ENCODE measurements at places on chromosomes 1 and 21. TPM values are rescaled to one million over a fixed set of nuclear protein-coding genes. Genes with fewer than 3 reads are reported as not detected.
A peak's percentile ranks its signal among the peaks of the same experiment; 100 is the strongest.

DNA sequence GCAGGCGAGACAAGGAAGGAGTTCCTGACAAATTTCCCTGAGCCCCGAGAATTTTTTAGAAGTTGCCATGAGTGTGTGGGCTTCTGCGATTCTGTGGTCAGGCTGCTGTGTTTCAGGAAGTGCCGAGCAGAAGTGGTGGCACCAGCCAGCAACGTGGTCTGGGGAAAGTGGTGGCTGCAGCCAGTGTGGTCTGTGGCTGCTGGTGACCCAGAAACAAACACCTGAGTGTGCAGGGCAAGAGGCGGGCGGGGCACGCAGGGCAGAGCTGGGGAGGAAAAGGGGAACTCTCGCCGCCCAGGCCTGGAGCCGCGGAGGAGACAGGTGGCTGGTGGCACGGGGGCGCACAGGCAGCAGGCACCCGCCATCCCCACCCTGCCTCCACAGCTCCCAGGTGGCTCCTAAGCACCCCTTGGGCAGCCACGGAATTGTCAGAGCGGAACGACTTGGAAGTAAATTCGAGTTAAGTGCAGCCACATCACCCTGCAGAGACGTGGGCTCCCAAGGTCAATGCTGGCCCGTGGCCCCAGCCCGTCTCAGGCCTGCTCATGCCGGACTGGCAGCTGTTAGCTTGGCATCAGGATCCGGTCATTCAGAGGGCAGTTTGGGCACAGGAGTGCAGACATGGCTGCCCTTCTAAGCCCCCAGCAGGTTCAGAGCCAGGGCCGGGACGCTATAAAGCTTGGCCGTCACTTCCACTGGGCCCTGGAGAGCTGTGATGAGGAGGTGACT lies 25.1 kb downstream of the PRDM16 start:
- DNase-seq, result no peak

GRCh38 chr1:153566414-153567371 lies 1.0 kb upstream of the S100A2 start:
- DNase-seq, result peak; percentile 98

- no peak for DNase-seq
Measured at GRCh38 chr1:6357243-6357936, 36.2 kb downstream of the ACOT7 start.

DNA sequence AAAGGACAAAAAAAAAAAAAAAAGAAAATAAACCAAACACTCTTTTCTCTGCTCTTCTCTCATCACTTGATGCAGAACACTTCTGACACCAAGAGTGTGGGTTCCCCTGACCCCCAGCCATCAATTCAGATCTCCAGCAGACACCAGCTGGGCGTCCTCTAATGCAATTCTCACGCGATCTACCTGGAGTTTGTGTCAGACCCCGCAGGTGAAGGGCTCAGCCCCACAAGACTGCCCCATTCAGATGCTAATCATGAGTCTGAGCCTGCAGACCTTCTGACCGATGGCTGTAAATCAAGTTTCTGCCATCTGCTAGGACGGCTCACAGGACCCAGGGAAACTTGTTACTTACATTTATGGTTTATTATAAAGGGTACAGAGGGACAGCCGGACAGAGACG lies 133.6 kb upstream of the C1orf174 start:
- no peak for DNase-seq

- no peak for DNase-seq
Measured at GRCh38 chr1:46413596-46413985, 19.5 kb downstream of the FAAH start.

The TMEM82 gene
- not detected for total RNA-seq

DNA sequence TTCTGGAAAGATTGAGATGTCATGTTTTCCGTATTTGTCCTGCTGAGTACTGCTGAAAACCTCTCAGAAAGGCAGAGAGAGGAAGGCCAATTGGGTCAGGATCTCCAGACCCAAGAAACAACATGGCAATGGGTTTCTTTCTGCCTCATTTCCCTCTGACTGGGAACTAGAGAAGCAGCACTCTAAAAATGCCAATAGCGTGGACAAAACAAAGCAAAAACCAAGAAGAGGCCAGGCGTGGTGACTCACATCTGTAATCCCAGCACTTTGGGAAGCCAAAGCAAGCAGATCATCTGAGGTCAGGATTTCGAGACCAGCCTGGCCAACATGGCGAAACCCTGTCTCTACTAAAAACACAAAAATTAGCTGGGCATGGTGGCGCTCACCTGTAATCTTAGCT lies 18.3 kb downstream of the TNFRSF9 start:
- no peak for DNase-seq

DNA sequence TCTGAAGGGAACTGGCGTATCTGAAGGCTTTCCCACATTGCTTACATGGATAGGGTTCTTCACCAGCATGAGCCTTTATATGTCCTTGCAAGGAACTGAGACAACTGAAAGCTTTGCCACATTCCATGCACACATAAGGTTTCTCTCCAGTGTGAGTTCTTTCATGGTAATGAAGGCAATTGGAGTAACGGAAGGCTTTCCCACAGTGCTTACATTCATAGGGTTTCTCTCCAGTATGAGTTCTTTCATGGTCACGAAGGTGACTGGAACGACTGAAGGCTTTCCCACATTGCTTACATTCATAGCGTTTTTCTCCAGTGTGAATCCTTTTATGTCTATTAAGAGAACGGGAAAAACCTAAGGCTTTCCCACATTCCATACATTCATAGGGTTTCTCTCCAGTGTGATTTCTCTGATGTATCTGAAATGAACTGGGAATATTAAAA lies 15.0 kb downstream of the ZNF124 start:
- no peak for DNase-seq

GRCh38 chr1:72745413-72745812 lies 463.1 kb upstream of the NEGR1 start:
- no peak for DNase-seq

The C1orf141 gene
- not detected for total RNA-seq

- DNase-seq, result no peak
Measured at GRCh38 chr1:234235434-234235881, 137.8 kb upstream of the COA6 start.

DNA sequence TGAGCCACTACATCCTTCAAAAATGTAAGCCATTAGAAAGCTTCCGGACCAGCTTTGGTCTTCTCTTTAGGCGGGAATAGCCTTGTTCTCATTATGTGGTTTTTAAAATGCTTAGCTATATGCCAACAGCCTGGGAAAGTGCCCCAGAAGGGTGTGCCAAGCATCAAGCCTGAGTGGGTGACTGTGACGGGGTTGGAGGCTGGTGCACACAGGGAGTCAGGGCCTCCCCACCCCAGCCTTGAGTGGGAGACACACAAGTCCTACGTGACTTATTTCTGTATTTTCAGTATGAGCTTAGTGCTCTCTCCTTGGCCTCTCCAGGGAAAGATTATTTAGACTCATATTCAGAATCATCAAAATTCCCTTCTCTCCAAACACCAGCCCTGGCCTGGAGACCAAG lies 9.8 kb downstream of the UBASH3A start:
- DNase-seq, result no peak

The SLAMF7 gene
- total RNA-seq, result not detected

DNA sequence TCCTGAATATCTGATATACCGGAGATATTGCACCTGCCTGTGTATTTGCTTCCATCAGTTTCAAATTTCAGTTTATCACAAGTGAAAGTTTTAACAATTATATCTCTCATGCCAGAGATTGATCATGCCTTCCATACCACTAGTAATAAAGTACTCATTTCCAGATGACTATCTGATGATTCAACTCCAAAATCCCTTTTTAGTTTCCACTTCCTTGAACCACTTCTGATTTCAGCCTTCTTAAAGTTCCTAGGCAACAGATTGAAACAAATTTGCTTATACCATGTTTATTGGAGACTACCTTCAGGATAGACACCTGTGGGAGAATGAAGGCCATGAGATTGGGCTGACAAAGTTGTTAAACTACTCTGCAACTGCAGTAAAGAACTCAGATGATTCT lies 21.5 kb upstream of the COL11A1 start:
- no peak for DNase-seq

GRCh38 chr1:51926171-51926812 lies 47.8 kb upstream of the NRDC start:
- DNase-seq, result no peak

DNA sequence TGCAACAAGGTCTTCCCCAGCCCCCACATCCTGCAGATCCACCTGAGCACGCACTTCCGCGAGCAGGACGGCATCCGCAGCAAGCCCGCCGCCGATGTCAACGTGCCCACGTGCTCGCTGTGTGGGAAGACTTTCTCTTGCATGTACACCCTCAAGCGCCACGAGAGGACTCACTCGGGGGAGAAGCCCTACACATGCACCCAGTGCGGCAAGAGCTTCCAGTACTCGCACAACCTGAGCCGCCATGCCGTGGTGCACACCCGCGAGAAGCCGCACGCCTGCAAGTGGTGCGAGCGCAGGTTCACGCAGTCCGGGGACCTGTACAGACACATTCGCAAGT lies 3.8 kb downstream of the ZBTB18 start:
- DNase-seq, result no peak

GRCh38 chr1:229092377-229093237 lies 178.3 kb upstream of the RAB4A start:
- no peak for DNase-seq

- no peak for DNase-seq
Measured at GRCh38 chr1:186492531-186493291, 31.8 kb upstream of the PDC start.

The CHIA gene
- not detected for total RNA-seq

DNA sequence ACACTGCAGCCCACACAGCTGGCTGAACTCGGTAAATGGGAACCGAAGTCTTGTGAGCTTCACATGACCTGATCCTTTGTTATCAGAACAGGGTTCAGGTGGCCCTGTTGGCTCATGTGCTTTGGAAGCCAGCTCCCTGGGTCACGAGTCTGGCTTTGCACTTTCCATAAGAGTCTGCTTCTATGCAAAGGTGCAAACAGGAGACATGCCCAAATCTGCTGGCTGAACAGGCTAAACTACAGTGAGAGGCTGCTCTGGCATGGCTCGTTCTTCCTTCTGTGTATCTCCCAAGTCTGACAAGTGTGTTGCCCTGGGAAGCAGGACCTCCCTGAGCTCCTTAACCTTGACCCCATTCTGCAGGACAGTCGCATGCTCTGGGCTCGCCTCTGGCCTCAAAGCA lies 549.6 kb downstream of the KIF26B start:
- DNase-seq, result peak; percentile 36

GRCh38 chr21:39630191-39630591 lies 17.5 kb downstream of the B3GALT5 start:
- no peak for DNase-seq

GRCh38 chr1:227899141-227899819 lies 48.5 kb downstream of the WNT9A start:
- peak; percentile 66 for DNase-seq
